ENCODE measurements at places on chromosomes 3 and 15. TPM values are rescaled to one million over a fixed set of nuclear protein-coding genes. Genes with fewer than 3 reads are reported as not detected.

- no peaks in the 10 kb centered on the region for H3K4me1 ChIP-seq
- H3K27ac ChIP-seq: no peak overlapping the region
- peaks cover 4% of the 10 kb centered on the region for H3K27me3 ChIP-seq
These were observed 177.7 kb downstream of the SMAD6 start for GRCh38 chr15:66879531-66880368.

GRCh38 chr3:42090973-42091731 is at the start of gene TRAK1:
TRAK1 (plus strand) TSS chr3:42091357; CDS start chr3:42091470, 113 bp downstream.
- peaks cover 43% of the 10 kb centered on the region for H3K36me3 ChIP-seq
- H3K4me1 ChIP-seq: peaks cover 35% of the 10 kb centered on the region
- no peaks in the 10 kb centered on the region for H3K27me3 ChIP-seq
- no peak for DNase-seq
- no peak within 1 kb of the TSS for H3K27ac ChIP-seq

GRCh38 chr3:176005564-176005963 is 1146.4 kb downstream of the NAALADL2 start:
- no peaks in the 10 kb centered on the region for H3K4me1 ChIP-seq
- no peak overlapping the region for H3K4me3 ChIP-seq
- no peak overlapping the region for H3K27ac ChIP-seq

Gene OXTR
- total RNA-seq: 0.82 TPM

Gene SLC12A8
- 0.10 TPM for total RNA-seq

DNA sequence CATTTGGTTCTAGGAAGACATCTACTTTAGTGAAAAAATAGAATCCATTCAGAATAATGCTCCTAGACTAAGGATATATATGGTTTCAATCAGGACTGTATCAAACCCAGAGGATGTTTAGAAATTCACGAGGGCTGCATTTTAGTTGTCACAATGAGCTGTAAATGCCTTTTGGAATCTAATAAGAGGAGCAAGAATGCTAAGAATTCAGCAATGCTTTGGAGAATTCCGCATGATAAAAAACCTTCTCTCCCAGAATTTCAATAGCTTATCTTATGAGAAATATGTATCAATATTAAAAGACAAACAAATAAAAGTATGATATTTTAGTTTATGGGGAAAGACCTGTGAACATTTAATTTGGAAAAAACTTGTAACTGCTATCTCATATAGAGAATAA is 885.1 kb downstream of the ZPLD1 start:
- no peak overlapping the region for H3K4me3 ChIP-seq
- no peak for DNase-seq
- no peaks in the 10 kb centered on the region for H3K36me3 ChIP-seq
- H3K4me1 ChIP-seq: no peaks in the 10 kb centered on the region

GRCh38 chr3:32292085-32292796 is 53.8 kb downstream of the CMTM8 start:
- no peak overlapping the region for H3K4me3 ChIP-seq
- no peak overlapping the region for H3K27ac ChIP-seq
- H3K27me3 ChIP-seq: no peaks in the 10 kb centered on the region
- no peak for DNase-seq
- peaks cover 2% of the 10 kb centered on the region for H3K36me3 ChIP-seq

DNA sequence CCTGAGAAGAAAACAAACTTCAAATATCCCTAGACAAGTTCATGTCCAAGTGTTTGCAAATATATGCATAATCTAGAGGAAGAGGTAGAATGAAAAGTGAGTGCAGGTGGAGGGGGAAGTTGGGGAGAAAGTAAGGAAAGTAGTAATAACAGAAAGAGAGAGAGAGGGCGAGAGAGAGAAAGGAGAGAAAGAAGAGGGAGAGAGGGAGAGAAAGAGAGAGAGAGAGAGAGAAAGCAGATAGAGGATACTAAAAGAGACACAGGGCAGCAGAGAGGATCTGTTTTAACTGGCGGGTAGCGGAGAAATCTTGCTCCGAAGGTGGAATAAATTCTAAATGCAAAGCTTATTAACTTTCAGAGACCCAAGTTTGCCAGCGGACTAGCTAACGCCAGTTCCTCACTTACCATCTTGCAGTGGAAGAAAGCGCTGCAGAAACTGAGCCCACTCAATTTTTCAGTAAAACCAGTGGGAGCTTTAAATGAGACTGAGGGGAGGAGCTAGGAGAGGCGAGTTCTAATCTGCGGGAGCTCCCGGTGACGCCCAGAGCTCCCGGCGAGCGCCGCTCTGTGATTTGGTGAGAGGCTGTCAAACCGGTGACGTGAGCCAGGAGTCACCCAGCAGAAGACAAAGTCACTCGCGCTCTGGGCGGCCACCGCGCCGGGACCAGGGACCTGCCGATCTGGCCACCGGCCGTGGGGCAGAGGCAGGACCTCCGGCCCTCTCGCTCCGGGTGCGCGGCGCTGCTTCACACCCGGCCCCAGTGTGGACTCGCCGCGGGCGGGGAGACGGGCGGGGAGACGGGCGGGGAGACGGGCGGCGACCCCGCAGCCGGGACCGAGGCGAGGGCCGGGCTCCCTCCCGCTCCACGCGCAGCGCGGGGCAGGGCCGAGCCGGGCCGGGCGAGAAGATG is at the start of gene GMNC:
Gene GMNC (minus strand): TSS at position 486 of the 910 bp plus-strand sequence. CDS start 79 bp downstream, at position 407.
- peaks cover 9% of the 10 kb centered on the region for H3K4me1 ChIP-seq
- H3K36me3 ChIP-seq: no peaks in the 10 kb centered on the region
- no peak within 1 kb of the TSS for H3K27ac ChIP-seq
- peak; percentile 40 for DNase-seq

Gene CTXND1
- not detected for total RNA-seq

GRCh38 chr15:60722328-60723112 is 243.6 kb upstream of the ICE2 start:
- H3K4me1 ChIP-seq: peaks cover 36% of the 10 kb centered on the region
- DNase-seq: no peak
- H3K36me3 ChIP-seq: peaks cover 4% of the 10 kb centered on the region
- no peak overlapping the region for H3K4me3 ChIP-seq
- no peak overlapping the region for H3K27ac ChIP-seq
- H3K27me3 ChIP-seq: peaks cover 8% of the 10 kb centered on the region

Gene LCTL
- total RNA-seq: not detected

GRCh38 chr3:129555153-129555550 is 12.2 kb downstream of the H1-8 start:
- H3K4me3 ChIP-seq: no peak overlapping the region
- no peaks in the 10 kb centered on the region for H3K36me3 ChIP-seq
- no peak for DNase-seq

Measured in activated CD4-positive, alpha-beta T cell treated with anti-CD3 and anti-CD28 coated beads, Interleukin-2, amount 10 ng/mL, durations not matched to agents 7 days and 5 days (primary cell).